ENCODE measurements at places on chromosomes 13 and 19.
A peak's percentile ranks its signal among the peaks of the same experiment; 100 is the strongest.

GRCh38 chr19:32220951-32221350 is 124.5 kb upstream of the ZNF507 start:
- DNase-seq, result no peak

GRCh38 chr19:44924243-44924725 is 9.9 kb downstream of the APOC1 start:
- DNase-seq, result no peak

GRCh38 chr13:94660695-94661326 is 51.5 kb downstream of the SOX21 start:
- DNase-seq, result peak; percentile 62

DNA sequence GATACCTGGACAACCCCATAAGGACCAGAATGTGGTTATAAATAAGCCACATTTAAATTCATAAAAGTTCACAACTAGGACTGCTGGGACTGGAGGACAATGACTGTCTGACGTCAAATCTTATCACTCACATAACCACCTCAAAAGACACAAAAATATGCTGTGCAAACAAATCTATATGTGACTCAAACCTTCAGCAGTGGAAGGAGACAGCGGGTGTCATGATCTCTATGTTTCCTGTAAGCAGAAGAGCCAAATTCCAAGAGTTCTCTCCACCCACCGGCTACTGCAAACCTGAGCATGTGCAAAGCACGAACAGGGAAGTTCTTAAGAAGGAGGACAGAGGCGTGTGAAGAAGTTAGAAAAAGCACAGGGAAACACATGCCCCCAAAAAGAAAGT is 113.2 kb downstream of the MYCBP2 start:
- no peak for DNase-seq

DNA sequence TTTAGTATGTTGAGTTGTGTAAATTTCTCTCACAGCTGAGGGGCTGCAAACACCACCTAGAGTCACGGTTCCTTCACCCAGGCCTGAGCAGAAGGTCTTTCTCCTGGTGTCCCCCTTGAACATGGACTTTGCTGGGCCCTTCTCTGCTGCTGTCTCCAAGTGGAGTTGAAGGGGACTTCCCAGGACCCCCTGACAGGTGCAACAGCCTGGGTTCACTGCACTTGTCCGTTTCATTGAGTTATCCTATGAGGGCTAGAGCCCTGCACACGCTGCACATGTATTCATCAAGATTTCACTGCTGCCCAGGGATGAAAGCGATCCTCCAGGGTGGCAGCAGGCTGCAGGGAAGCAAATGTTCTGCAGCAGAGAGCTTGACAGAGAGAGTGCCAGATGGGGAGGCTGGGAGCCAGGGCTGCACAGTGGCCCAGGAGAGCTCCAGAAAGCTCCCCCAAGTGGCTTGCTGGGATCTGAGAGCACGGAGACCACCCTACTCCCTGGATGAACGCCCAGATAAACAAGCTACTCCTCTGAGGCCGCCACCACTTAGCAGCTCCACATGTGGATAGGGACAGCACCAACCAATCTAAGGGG is 10.3 kb downstream of the TMEM272 start:
- no peak for DNase-seq
